ENCODE measurements at places on chromosomes 7 and 10.

- no peak for DNase-seq
Measured at GRCh38 chr10:131701131-131701947, 199.5 kb upstream of the PPP2R2D start.

- no peak for DNase-seq
Measured at GRCh38 chr10:1633783-1634182, 103.5 kb downstream of the ADARB2 start.

GRCh38 chr7:29126804-29127203 is 19.5 kb downstream of the CPVL start:
- DNase-seq = no peak

GRCh38 chr7:43766564-43766963 is 8.1 kb downstream of the BLVRA start:
- DNase-seq = no peak

DNA sequence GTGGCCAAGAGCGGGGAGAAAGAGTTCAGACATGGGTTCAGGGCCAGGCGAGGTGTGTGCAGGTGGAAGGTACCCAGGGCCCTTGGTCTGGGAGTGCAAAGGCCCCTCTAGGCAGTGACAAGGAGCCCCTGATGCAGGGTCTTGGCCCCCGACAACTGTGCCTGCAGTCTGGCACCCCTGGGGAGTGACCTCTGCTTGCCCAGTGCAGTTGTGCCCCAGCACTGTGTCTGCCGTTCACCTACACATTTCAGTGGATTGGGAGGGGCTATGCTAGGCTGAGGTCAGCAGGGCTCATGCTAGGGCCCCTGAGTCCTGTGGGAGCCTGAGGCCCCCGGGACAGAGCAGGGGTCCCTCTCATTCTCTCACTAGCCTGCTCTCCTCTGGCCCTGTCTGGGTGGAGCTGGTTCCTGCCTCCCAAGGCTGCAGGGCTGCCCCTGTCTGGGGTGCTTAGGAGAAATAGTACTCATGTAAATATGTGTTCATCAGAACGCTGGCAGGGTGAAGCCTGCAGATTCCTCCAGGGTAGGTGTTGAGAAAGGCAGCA is 550.4 kb downstream of the TCERG1L start:
- peak; percentile 53 for DNase-seq

GRCh38 chr7:128422842-128423241 is 13.1 kb upstream of the IMPDH1 start:
- no peak for DNase-seq

DNA sequence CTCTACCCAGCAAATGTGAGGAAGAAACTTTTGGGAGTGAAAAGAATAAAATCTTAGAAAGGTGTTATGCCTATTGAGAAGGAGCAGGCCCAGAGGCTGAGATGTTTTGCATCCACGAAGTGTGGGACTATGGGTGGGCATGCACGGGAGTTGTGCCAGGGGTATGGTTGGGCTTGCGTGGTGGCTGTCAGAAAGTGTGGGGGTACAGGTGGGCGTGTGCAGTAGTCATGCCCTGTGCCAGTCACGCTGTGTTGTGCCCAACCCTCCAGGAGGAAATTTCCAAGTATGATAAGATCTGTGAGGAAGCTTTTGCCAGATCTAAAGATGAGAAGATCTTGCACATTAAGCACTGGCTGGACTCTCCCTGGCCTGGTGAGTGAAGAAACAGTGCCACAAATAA is 52.9 kb upstream of the ZMIZ2 start:
- peak; percentile 21 for DNase-seq

DNA sequence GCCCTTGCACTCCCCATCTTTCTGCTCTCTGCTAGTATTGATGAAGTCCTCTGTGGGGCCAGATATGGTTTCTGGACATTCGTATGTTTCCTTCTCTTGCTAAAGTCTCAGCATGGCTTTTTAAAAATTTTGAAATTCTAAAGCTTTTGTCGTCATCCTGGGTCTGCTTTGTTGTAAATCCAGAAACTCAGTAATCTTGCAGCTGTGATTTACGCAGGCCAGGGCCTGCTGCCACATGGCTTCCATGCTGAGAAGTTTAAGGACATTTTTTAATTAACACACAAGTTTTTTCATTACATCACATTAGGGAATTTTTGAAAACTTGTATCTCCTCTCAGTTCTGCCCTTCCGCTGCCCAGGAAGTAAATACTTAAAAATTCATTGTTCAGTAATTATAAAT is 686.1 kb upstream of the IGFBP3 start:
- DNase-seq = no peak

DNA sequence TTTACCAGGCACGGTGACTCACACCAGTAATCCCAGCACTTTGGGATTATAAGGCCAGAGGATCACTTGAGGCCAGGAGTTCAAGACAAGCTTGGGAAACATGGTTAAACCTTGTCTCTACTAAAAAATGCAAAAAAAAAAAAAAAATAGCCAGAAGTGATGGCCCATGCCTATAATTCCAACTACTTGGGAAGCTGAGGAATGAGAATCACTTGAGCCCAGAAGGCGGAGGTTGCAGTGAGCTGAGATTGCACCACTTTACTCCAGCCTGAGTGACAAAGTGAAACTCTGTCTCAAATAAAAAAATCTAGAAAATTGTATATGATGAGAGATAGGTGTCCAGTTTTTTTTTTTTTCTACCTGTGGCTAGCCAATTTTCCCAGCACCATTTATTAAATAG is 578.2 kb downstream of the ANKRD7 start:
- DNase-seq = no peak

DNA sequence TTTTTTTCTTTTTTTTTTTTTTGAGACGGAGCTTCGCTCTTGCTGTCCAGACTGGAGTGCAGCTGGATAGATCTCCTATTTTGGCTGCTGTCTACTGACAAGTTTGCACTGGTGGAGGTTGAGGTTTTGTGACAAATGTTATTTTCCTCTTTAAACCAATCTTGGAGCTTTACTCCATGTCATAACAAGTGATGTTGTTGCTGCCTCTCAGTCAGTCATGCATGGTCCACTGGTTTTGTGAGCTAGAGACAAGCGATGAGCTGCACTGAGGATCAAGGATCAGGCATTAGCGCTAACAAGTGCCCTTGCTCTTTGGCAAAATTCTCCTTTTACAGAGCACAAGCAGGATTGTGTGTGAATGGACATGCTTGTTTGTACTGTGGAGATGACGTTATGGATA is 805 bp upstream of the WDFY4 start:
- no peak for DNase-seq

GRCh38 chr10:30974773-30975415 is 56.8 kb downstream of the ZNF438 start:
- DNase-seq = no peak

GRCh38 chr10:131786756-131787605 is 113.8 kb upstream of the PPP2R2D start:
- peak; percentile 23 for DNase-seq

DNA sequence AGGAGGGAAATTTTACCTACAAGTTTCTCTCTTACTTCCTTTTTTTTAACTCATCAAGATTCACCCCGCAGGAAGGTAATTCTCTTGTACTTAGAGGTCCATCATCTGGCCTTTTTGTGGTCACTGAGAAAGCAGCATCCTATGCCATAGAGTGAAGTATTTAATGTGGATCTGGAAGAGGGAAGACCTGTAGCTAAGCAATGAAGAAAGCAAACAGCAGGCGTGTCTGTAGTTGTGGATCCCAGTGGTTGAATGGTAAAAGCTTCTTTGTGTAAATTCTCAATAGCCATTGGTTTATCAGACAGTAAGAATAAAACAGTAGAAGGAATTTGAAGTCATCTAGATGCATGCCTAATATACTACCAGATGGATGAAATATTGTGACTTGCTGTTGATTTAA is 196.4 kb downstream of the ANKRD7 start:
- no peak for DNase-seq

DNA sequence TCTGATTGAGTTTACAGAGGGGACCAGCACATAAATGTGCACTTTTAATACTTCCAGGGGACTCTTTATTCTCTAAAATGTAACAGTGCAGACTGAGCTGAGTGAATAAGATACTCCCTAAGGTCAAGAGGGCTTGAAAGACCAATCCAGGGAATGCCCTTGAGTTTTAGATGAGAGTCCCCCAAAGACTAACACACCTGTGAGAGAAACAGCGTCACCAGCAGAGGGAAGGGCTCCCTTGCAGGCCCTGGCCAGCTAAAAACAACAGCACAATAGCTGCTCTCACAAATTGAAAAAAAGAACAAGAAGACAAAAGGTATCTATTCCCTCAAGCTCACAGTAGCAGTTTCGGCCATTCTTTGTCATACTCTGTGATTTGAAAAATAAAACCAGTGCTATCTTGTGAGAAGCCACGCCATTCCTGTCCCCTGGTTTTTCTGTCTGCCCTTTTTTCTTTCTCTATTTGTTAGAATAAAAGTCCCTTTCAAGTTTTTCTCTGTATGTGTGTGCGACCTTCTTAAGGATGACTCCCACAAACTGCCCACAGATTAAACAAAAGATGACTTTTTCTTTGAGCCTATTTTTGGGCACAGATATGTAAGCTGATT is 230.4 kb upstream of the BMPER start:
- DNase-seq = no peak

GRCh38 chr7:50857804-50858489 is 75.3 kb upstream of the GRB10 start:
- DNase-seq = no peak

DNA sequence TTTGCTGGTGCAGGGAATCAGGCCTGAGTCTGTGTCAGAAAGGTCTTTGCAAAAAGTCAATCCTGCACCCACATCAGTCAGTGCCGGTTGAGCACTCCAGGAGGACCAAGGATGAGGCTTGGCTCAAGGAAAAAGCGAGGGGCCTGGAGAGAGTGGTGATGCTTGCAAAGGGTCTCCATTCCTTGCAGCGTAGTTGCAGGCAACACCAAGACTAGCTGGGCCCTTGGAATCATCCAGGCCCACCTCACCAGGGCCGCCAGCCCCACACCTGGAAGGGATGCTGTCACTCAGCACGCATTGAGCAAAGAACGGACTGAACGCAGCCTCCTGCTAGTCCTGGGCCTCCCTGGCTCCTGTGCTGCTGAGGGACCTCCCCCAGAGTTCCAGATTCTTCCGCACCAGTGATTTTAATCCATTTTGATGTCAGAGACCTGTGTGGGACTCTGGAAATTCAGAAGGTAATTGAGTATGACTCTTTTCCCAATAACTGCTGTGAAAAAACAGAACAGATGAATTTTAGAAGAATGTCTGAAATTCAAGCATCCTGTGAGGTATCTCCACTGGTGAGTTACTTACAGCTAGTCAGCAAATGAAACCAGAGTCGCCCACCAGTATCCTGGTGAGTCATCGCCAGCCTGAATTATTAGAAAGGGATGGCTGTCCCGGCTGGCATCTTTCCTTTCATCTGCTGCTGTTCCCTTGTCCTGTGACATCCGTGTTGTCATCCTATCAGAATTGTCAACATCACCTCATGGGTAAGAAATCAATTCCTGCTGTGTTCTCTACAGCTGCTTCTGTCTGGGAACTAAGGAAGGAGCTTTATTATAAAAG is 150.8 kb upstream of the NPS start:
- DNase-seq = no peak

- DNase-seq = no peak
Measured at GRCh38 chr7:23810099-23810498, 100.1 kb downstream of the STK31 start.

GRCh38 chr10:88196291-88196690 is 332.9 kb downstream of the PTEN start:
- no peak for DNase-seq

- DNase-seq = no peak
Measured at GRCh38 chr7:151404216-151405011, 5.4 kb downstream of the WDR86 start.

DNA sequence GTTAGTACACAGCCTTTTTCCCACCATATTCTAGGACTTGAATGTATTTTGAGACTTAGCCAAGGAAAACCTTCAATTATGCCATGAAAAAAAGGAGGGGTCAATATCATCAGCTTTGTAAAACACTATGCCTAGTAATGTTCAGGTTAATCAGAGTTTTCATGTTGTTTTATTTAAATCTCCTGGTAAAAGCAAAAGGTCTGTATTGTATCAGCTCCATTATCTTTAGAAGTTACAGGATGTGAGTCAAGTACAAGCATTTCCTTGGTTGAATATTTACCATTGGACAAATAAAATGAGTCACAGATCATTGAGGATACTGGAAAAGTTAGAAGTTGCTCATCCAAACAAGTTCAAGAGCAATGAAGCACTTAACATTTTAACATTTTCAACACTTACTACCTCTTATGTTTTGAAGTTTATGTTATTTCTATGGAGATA is 89.9 kb upstream of the CAPZA2 start:
- DNase-seq = no peak

- DNase-seq = peak; percentile 63
Measured at GRCh38 chr7:234051-234707, 41.8 kb downstream of the FAM20C start.

DNA sequence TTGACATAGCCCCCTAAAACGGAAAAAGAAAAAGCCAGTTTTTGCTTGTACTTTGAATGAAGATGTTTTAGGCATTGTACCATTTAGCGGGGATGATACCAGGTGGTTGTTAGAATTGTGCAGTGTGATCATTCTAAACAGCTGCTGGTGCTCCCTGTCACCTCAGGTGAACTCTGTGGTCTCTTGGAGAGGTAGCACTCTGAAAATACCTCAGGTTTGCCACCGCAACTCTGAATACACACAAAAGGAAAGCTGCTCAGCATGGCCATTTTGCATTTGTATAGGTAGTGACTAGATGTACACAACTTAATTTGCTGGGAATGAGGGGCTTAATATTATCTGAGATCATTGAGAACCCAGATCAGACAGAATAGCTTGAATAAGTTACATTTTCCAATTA is 52.6 kb downstream of the PLEKHA8 start:
- no peak for DNase-seq

GRCh38 chr7:148567524-148567923 is 23.0 kb upstream of the C7orf33 start:
- no peak for DNase-seq

DNA sequence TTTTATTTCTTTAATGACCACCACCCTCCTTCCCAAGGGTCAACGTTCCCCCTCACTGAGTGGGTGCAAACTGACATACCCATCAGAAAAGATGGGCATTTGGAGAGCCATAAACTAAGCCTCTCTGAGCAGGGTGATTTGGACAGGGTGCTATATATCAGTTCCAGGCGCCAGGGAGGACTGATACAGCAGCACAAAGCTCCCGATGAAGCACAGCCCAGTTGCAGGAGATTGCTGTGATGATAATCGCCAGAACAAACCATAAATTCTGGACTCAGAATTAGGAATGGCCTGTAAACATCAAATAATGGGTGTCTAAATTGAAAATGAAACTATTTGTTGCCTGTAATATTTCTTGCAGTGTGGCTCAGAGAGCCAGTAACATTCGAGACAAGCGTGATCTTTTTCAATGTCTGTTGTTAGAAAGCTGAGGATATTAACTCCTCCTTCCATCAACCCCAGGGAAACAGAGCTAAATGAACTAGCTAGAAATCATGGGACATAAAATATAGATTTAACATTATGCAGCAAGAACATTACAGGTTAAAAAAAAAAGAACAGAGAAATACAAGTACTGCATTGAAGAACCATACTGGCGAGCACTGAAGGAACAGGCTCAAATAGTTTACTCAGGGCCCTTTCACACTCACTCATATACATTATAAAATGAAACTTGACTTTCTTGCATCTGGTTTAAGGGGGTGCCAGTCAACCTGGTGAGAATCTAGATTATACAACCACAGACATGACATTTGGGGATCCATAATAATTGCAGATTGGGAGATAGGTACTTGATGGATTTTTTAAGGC is 137.5 kb upstream of the LRRTM3 start:
- DNase-seq = no peak

Data from tibial artery (tissue), 4 donors.